ENCODE measurements at places on chromosomes 2 and 18.
A peak's percentile ranks its signal among the peaks of the same experiment; 100 is the strongest.

- DNase-seq: no peak
These were observed 264.2 kb downstream of the LNPK start for GRCh38 chr2:175737722-175738361.

DNA sequence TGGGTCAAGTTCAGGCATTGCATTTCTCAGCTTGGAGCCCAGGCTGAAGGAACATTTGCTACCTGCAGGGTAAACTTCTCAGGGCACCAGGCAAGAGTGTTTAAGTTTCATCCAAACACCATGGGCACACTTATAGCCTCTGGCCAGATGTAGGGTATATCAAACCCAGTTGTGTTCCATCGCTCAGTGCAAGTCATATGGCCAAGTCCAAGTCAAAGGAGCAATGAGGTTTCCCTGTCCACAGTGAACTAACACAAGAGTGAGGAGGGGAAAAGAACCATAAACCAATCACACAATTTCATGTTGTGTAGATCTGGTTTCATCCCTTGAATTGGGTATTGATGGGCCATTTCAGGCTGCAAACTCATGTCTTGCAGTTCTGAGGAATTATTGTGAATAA is 107.2 kb downstream of the SOX11 start:
- no peak for DNase-seq

DNA sequence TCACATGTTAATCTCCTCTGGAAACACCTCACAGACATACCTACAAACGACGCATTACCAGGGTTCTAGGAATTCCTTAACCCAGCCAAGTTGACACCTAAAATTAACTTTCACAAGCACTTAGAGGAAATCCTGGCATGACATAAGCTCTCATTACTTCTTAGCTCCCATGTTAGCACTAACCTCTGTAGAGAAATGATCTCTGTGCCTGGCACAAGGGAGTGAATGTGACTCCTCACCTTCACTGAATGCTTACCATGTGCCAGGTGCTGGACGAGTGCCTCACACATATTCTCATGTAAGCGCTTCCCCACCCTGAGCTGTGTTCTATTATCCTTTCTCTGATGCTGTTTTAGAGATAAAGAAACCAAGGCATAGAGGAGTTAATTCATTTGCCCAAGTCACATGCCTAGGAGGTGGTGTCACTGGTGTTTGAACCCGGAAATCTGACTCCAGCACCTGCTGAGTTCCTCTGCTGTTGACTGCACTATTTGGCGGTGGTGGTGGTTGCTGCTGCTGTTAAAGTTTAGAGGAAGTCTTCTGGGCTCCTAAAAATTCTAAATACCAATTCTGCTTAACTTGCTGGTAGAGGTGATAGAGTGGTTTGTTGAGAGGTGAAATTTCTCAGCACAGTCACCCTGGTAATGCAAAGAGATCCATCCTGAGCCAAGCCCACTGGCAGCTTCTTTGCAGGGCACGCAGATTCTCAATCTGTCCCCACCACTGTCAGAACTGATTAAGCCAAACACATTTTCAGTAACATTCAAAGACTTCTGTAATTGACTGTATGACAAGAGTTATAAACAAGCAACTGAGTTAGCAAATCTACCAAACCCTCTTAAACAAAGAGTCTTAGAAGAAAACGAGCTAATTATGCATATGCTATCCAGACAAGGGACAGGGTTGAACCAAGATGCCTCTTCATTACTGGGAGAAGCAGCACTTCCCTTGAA is 200.3 kb downstream of the CMPK2 start:
- no peak for DNase-seq

DNA sequence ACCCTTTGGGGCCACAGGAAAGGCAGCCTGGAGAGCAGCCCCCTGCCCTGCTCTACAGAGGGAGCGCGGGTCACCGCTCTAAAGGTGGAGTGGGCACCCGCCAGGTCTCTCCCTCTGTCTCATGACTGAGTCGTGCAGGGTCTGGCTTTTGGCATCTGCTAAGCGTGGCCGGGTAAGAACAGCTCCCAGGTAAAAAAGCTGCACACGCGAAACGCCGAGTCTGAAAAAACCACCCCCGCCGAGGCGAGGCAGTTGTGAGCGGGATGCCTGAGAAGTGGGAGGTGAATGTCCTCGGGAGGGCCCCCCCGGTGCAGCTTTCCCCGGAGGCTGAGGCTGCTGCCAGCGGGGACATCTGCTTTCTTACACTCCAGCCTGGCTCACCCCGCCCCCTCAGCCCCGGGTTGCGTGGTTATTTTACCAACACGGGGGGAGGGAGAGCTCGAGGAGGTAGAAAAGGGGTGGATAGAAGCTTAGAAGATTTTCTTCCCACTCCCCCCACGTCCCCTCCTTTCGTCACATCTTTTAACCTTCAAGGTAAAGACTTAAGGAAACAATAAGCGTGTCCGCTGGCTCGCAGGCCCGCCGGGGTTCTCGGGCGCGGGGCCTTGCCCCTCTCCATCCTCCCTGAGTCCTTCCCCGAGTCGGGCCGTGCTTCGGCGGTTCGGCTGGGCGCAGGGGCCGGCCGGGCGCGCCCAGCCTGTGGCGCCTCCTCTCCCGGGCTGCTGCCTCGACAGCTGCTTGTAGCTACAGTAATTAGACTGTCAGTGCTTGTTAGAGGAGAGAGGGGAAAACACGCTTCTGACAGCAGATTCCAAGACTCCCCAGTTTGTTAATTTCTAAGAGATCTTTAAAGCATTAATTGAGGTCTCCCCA is 70.6 kb upstream of the PSMD14 start:
- peak; percentile 38 for DNase-seq

DNA sequence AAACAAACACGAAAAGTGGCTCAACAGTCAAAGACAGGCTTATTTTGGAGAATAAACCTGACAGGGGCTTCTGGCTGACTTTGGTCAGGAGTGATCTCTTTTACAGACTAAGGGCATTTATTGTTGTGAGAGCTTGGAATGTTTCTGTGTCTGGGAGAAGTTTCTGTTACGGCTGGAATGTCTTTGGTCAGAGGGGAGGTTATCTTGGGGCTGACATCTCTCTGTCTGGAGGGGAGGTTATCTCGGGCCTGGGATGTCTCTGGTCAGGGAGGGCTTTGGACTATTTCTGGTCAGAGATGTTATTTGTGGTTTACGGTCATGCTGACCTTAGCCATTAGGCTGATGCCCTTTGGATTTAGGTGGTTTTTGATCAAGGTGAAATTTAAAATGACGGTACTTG is 345.5 kb upstream of the FSIP2 start:
- no peak for DNase-seq

- DNase-seq: no peak
These were observed 199.6 kb upstream of the MMADHC start for GRCh38 chr2:149787206-149787605.

GRCh38 chr18:35193316-35193715 is 47.5 kb upstream of the ZNF397 start:
- DNase-seq: peak; percentile 82

DNA sequence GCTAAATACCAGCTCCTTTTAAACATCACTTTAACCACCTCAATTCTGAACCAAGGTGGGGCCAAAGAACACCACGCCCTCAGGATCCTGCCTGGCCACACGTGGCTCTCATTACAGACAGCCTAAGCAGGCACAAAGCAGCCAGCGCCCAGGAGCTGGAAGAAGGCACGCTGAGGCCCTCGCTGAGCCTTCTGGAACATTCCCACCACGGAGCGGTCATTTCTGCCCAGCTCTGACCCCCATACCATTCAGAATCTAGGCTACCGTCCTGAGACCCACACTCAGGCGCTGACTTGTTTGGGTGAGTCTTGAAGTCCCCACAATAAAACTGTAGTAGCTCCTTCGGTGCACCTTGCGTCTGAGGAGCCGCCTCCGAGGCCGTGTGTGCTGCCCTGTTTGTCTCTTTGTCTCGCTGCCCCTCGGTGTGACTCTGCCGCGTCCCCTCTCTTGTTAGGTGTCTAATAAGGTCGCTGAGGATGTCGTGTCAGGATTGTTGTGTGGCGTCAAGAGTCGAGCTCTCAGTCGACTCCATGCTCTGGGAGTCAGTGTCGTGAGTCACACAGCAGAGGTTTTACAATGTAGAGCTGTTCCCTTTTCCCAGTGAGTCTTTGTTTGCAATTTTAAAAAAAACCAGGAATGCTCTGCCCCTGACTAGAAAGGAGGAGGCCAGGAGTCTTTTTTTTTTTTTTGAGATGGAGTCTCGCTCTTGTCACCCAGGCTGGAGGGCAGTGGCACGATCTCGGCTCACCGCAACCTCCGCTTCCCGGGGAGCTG is 242.4 kb downstream of the KLHL29 start:
- no peak for DNase-seq

DNA sequence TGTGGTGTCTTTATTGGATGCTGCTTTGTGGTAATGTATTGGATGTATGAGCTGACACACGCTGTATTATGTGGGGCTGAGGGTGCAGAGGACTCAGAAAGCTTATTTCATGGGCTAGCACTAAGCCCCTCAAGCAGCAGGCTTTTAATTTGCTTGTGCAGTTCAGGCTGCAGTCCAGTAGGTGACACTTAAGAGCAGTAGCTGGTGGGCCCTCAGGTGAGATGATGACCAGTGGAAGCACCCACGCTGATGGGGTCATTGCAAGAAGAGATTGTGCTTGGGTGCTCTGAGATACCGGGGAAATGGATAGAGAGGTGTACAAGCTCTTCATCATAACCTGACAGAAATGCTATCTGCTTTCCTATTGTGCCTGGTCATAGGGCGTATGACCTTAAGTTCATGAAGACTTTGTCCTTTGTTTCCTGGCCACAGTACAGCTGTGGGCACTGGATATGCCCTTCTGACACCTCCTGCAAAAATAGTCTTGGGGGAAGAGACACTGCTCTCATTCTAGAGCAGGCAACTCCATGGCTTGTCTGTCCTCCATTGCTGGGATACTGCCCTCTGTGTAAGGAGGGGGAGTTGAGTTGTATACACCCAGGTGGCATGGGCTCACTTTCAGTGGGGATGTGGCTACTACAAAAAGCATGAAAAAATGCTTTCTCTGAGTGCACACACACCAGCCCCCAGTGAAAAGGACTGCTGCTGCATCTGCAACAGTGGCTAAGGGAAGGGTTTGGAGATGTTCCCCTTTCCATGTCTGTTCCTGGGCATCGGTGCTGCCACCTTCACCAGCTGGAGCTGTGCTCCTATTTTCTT is 205.7 kb upstream of the ZSWIM2 start:
- DNase-seq: no peak

DNA sequence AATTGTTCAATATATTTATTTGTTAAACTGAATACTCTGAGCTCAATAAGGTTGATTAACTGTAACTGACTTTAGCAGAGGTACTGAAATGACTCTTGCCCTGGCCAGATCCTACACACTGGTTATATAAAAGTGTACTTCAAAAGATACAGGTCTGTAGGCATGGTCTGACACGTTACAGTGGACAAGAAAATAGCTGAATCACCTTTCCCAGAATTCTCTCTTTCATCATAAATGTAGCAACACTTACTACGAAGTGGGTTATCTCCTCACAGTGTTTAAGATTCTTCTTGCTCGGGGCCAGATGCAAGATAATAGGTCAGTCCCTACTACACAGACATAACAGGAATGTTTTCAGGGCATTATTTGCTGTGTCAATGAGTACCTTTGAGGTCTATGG is 107.0 kb upstream of the ZC3H15 start:
- no peak for DNase-seq
